Lower lobe of right lung (tissue), 2 donors: ENCODE measurements at places on chromosomes 5 and 9. TPM values are rescaled to one million over a fixed set of nuclear protein-coding genes. Genes with fewer than 3 reads are reported as not detected.

DNA sequence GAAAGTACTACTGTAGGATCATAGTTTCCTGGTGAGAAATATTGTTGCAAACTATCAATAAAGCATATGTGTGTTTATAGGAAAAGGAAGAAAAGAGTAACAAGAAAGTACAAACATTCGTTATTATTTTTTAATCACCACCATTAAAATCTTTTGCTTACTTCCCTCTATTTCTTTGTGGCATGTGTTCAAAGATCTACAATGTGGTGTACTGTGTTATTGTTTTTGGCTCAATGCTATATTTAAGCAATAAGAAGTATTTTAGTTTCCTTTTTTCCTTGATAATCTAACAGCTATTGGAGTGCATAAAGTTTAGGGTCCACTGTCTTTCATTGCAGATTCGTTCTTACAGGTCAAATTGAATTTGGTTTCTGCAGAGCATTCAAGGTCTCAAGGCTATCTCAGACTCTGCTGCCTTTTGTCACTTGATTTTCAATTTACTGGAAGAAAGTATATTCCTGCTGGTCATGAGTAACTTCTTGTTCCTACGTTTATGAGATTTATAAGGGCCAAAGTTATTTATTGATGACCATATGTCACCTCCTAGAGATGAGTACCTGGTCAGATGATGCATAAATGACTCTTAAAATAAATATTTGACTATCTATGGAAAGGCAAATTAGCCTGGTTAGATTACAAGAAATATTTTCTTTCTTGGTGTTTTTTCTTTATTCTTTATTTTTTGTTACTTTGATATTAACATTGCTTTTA, 323.0 kb downstream of the TMEM167A start:
- no peak for DNase-seq

- no peak for DNase-seq
These were observed 99.6 kb upstream of the TAF11L2 start for GRCh38 chr5:17398431-17398830.

GRCh38 chr5:38595132-38595745, 38.8 kb upstream of the LIFR start:
- DNase-seq: no peak

- no peak for DNase-seq
These were observed 2.0 kb downstream of the NRG2 start for GRCh38 chr5:140041099-140041491.

GRCh38 chr9:12680341-12680740, 12.8 kb upstream of the TYRP1 start:
- DNase-seq: no peak

GRCh38 chr5:142825378-142826089, 55.4 kb downstream of the ARHGAP26 start:
- no peak for DNase-seq

- DNase-seq: no peak
These were observed 99.5 kb downstream of the VPS13A start for GRCh38 chr9:77276799-77277198.

DNA sequence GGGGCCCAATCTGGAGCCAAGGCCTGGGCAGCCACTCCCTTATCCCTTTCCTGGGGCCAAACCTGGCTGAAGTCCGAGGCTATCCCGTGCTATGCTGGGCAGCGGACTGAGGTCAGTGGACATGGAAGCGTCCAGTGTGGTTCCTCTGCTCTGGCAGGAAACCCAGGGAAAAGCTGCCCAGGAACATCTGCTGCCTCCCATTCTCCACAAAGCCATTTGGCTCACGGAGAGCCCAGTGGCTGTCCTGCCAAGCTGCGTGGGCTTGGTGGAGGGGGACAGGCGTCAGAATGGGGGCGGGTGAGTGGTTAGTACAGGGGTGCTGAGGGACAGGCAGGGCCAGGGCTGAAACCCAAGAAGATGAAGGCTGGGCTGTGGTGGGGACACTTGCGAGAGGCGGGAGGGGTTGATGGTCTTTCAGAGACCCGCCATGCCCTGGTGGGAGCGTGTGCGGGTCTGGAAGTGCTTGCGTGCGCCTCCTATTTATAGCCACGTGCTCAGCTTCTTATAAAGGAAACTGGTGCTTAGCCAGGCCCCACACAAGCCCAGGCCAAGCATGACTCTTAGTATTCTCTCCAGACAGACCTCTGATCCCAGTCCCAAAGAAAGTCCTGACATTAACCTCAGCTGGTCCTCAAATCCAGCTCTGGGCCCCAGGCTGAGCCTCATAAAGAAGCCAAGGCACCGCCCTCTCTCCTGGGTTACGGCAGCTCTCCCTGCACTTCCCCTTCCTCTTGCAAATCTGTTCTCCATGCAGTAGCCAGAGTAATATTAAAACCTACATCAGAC, 9.4 kb upstream of the SLC6A7 start:
- DNase-seq: no peak

GRCh38 chr5:171162165-171162564, 146.9 kb upstream of the TLX3 start:
- DNase-seq: no peak

GRCh38 chr9:37625036-37625757, 25.6 kb upstream of the FRMPD1 start:
- DNase-seq: no peak

GRCh38 chr9:124251605-124252378, 6.0 kb upstream of the NEK6 start:
- DNase-seq: peak; percentile 14

GRCh38 chr9:137918331-137919094, 40.9 kb downstream of the CACNA1B start:
- no peak for DNase-seq

GRCh38 chr5:111945535-111945934, 188.5 kb upstream of the NREP start:
- no peak for DNase-seq

- no peak for DNase-seq
These were observed 11.5 kb upstream of the ALDH1B1 start for GRCh38 chr9:38380872-38381534.

- no peak for DNase-seq
These were observed 209.6 kb upstream of the TNC start for GRCh38 chr9:115327436-115328122.

GRCh38 chr9:88291856-88292255, 96.4 kb upstream of the SPIN1 start:
- no peak for DNase-seq

- no peak for DNase-seq
These were observed 532.7 kb upstream of the GRAMD2B start for GRCh38 chr5:125890511-125890931.

GRCh38 chr5:73437101-73437776, 11.3 kb downstream of the FOXD1 start:
- DNase-seq: no peak

DNA sequence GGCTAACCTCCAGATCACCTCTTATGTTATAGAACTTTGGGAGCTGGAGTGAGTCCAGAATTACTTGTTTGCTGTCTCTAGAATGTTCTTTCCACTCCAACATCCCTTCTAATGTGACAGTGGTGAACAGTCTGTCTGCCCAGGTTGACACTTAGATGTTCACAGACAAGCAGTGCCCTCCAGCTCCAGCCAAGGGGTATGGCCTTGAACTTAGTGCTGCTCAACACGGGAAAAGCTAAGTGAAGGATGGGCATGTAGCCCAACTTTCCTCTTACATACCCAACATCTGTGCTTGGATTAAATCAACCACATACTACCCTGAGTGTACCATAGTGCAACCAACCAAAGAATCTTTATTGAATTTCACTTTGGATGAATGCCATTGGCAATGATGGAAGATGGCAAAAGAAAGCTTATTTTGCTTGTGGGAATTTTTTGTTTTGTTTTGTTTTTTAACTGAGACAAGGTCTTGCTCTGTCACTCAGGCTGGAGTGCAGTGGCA, 201.2 kb downstream of the NXNL2 start:
- no peak for DNase-seq

DNA sequence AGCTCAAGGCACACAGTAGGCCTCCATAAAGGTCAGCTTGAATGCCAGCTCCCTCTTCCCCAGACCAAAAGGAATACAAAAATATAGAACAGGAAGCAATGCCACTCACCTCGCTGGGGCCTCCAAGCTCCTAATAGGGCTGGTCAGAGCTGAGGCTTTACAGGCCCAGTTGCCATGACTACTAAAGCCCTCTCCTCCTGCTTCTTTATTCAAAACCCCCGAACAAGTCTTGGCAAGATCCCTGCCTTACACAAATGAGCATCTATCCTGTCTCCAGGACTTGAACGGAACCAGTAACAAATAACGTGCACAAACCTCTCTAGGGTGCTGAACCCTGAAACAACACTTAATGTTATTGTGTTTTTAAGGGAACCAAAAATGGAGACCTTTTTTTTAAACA, 136.3 kb downstream of the SIL1 start:
- DNase-seq: no peak

DNA sequence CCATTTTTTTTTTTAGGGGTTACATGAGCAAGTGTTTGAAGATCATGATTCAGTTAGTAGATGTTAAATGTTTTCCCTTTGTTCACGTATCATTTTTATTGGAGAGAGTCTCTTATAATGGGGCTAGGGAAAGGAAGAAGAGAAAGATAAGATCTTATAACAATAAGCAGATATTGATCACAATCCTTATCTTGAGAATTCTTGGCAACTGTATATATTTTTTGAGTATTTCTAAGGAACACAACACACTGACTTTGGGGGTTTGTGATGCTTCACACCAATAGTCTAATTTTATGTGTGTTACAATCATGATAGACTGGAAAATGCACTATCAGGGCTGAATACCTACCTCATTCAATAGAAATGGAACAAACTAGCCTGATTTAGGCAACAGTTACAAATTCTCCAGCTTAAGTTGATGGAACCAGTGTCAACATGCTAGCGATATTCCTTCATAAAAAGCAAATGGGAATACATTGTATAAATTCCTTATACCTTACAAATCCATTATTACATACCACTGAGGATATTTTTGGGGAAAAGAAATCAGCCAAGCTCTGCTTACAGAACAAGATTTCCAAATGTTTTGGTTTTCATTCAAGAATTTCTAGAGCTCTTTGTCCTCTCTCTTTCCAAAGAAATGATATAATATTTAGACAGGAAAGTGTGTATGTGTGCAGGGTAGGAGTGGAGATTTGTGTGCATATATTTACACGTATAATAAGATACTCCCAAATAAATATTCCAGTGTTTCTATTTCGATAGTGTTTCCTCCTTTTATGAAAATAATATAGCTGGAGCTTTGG, 41.5 kb downstream of the SVEP1 start:
- DNase-seq: no peak

GRCh38 chr9:1018121-1018520, 32.0 kb upstream of the DMRT2 start:
- DNase-seq: no peak

- DNase-seq: no peak
These were observed 33.8 kb downstream of the PDCD1LG2 start for GRCh38 chr9:5543875-5544702.

GRCh38 chr9:137580209-137580953, 1.7 kb upstream of the DPH7 start:
- DNase-seq: no peak

- DNase-seq: no peak
These were observed 284.1 kb upstream of the PDE4D start for GRCh38 chr5:60177596-60177995.

IL9 gene
- not detected for total RNA-seq

PLCXD3 gene
- 2.8 TPM for total RNA-seq

RORB gene
- 3.4 TPM for total RNA-seq

SLC6A7 gene
- total RNA-seq: not detected

NCBP1 gene
- 22.8 TPM for total RNA-seq

BSPRY gene
- total RNA-seq: 8.4 TPM

FAM151B gene
- total RNA-seq: 4.1 TPM

N4BP3 gene
- 7.9 TPM for total RNA-seq

SLC2A8 gene
- 18.5 TPM for total RNA-seq

SLC25A2 gene
- total RNA-seq: 0.71 TPM

TPPP gene
- 16.2 TPM for total RNA-seq

HTR1A gene
- not detected for total RNA-seq

HTR4 gene
- total RNA-seq: not detected

SLC46A2 gene
- total RNA-seq: 13.7 TPM

GALNT12 gene
- 23.2 TPM for total RNA-seq
